ENCODE measurements at places on chromosomes 12 and 14. TPM values are rescaled to one million over a fixed set of nuclear protein-coding genes. Genes with fewer than 3 reads are reported as not detected.

FOXN4 gene
- 1.3 TPM for total RNA-seq

KRT85 gene
- total RNA-seq, result not detected

SCFD1 gene
- 62.9 TPM for total RNA-seq

- peaks cover 7% of the 10 kb centered on the region for H3K4me1 ChIP-seq
- H3K4me3 ChIP-seq, result no peak overlapping the region
- no peak overlapping the region for H3K27ac ChIP-seq
- no peaks in the 10 kb centered on the region for H3K27me3 ChIP-seq
Observed at GRCh38 chr14:65335411-65335947, 77.1 kb upstream of the FUT8 start.

- no peaks in the 10 kb centered on the region for H3K4me1 ChIP-seq
- no peak overlapping the region for H3K27ac ChIP-seq
- DNase-seq, result no peak
- H3K4me3 ChIP-seq, result no peak overlapping the region
- no peaks in the 10 kb centered on the region for H3K27me3 ChIP-seq
Observed at GRCh38 chr12:124170760-124171159, 124.1 kb upstream of the RFLNA start.

GRCh38 chr12:120150919-120151525, 34.5 kb upstream of the RAB35 start:
- H3K36me3 ChIP-seq, result peaks cover 8% of the 10 kb centered on the region
- no peaks in the 10 kb centered on the region for H3K4me1 ChIP-seq
- H3K27ac ChIP-seq, result no peak overlapping the region
- no peak overlapping the region for H3K4me3 ChIP-seq
- DNase-seq, result no peak
- no peaks in the 10 kb centered on the region for H3K27me3 ChIP-seq

GRCh38 chr12:26845984-26846383, 13.0 kb upstream of the ITPR2 start:
- no peak overlapping the region for H3K27ac ChIP-seq
- H3K4me3 ChIP-seq, result no peak overlapping the region
- H3K36me3 ChIP-seq, result no peaks in the 10 kb centered on the region
- DNase-seq, result no peak
- peaks cover 9% of the 10 kb centered on the region for H3K27me3 ChIP-seq
- H3K4me1 ChIP-seq, result no peaks in the 10 kb centered on the region

- H3K4me3 ChIP-seq, result no peak overlapping the region
- H3K27me3 ChIP-seq, result no peaks in the 10 kb centered on the region
- H3K27ac ChIP-seq, result no peak overlapping the region
- H3K36me3 ChIP-seq, result peaks cover 23% of the 10 kb centered on the region
- H3K4me1 ChIP-seq, result peaks cover 19% of the 10 kb centered on the region
- DNase-seq, result no peak
Observed at GRCh38 chr12:106980944-106981343, 6.0 kb downstream of the MTERF2 start.

Measured in neural crest cell (in vitro differentiated cells).